ENCODE measurements at places on chromosomes 12 and 14. TPM values are rescaled to one million over a fixed set of nuclear protein-coding genes. Genes with fewer than 3 reads are reported as not detected.
A peak's percentile ranks its signal among the peaks of the same experiment; 100 is the strongest.

GRCh38 chr12:11663130-11663529, 13.7 kb downstream of the ETV6 start:
- H3K4me3 ChIP-seq: no peak overlapping the region
- H3K4me1 ChIP-seq: peaks cover 86% of the 10 kb centered on the region
- no peak for DNase-seq

- peaks cover 48% of the 10 kb centered on the region for H3K4me1 ChIP-seq
- H3K36me3 ChIP-seq: no peaks in the 10 kb centered on the region
- H3K4me3 ChIP-seq: peak overlapping the region; percentile 81
- DNase-seq: peak; percentile 9
- H3K27me3 ChIP-seq: no peaks in the 10 kb centered on the region
Observed at GRCh38 chr12:56631790-56632700, 1.9 kb upstream of the BAZ2A start.

The PLEKHH1 gene
- total RNA-seq: 1.4 TPM

The JAG2 gene
- total RNA-seq: 8.8 TPM

The PPP1R36 gene
- not detected for total RNA-seq

Measured in thoracic aorta (tissue), 2 donors.